ENCODE measurements at places on chromosomes 7 and 10.

DNA sequence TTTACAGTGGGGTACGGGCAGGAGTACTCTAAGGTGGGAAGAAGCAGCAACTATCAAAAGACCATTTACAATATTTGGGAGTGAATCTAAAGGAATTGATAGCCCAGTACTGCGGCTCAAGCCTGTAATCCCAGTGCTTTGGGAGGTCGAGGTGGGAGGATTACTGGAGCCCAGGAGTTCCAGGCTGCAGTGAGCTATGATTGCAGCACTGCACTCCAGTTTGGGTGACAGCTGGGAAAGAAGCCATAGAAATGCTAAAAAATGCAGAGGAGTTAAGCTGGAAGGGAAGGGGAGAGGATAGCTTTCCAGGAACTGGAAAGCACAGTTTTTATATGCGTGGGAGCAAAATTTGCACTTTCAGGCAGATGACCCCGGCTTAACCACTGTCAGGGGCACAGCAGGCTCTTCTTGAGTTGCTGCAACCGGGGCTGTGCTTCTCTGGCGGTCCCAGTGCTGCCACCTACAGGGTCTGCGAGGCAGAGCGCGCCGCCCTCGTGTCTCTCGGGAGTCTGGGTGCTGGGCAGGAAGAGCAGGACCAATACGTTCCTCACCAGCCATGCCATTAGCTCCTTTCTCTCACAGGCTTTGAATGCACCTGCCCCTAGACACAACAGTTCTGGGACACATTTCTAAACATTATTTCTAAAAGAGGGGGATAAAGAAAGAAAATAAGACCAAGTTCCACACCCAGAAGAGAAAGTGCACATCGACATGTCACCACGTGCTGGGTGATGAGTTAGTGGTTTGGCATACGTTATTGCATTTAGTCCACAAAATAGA is 10.1 kb upstream of the BMPER start:
- DNase-seq, result peak; percentile 70

GRCh38 chr7:50317697-50318669 is 13.5 kb downstream of the IKZF1 start:
- DNase-seq, result peak; percentile 26

DNA sequence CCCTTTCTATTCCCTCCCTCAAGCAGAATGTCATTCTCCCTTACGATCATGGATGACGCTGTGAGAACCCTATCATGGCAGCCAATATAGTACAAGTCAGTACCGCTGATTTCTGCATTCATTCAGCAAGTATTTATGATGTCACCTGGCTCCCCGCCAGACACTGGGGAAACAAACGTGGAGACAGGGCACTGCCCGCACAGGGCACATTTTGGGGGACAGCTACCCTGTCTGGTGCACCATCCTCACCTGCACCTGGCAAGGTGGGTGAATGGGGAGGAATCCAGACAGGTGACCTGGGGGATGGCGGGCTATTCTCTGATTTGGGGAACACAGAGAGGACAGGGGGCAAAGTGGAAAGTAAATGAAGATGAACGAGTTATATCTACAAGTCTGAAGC is 28.4 kb downstream of the MKI67 start:
- no peak for DNase-seq

DNA sequence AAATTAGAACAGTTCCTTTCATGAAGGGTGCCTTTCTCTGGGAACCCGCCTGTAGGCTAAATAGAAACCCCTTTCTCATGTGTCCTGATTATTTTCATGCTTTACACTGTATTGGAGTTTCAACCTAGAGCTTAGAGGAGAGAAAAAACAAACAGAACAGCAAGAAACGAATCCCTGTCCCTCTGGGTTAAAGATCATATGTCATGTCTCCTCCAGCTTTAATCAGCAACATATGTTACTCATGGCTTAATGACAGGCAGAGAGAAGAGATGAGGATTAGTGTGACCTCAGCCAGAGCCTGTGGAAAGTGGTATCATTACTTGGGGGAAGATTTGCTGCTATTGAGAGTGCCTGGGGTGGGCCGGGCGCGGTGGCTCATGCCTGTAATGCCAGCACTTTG is 32.1 kb downstream of the CRCP start:
- DNase-seq, result no peak

DNA sequence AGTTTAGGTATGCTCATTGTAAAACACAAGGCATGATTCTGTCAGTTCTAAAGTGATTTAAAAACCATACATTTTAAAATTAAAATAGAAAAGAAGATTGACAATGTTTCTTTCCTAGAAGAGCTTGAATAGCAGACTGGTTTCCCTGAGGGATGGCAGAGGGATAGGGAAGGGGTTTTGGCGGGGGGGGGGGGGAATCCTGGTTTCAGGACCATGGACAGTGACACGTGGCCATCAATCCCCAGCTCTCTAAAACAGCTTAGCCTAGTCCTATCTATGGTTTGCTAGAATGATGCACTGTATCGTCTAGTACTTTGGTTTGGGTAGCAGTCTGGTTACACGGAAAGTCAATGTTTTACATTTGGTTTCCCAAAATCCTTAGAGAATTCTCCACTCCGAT is 88.7 kb downstream of the PHYHIPL start:
- DNase-seq, result no peak

- no peak for DNase-seq
Observed at GRCh38 chr7:102427019-102427405, 6.4 kb upstream of the ORAI2 start.

- DNase-seq, result no peak
Observed at GRCh38 chr10:118903251-118903650, 126.3 kb upstream of the NANOS1 start.

GRCh38 chr10:78435484-78436221 is 402.0 kb downstream of the RPS24 start:
- DNase-seq, result no peak

GRCh38 chr7:95444796-95445195 is 10.0 kb upstream of the PON2 start:
- DNase-seq, result no peak

DNA sequence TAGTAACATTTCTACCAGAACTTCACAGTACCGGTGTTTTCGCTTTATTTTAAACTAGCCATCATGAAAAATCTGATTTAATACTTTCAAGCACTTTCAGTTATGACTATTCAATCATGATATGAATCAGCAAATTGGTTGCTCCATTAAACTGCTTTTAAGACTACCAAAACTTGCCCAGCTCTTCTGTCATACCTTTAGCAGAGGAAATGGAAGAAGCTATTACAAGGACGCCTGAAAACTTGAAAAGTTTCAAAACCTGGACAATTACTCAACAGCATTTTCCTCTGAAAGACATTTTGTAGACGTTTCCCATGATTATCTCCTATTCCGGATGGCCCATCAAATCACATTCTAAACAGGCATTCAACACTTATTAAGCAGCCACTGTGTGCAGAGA is 2.0 kb downstream of the JAZF1 start:
- no peak for DNase-seq

DNA sequence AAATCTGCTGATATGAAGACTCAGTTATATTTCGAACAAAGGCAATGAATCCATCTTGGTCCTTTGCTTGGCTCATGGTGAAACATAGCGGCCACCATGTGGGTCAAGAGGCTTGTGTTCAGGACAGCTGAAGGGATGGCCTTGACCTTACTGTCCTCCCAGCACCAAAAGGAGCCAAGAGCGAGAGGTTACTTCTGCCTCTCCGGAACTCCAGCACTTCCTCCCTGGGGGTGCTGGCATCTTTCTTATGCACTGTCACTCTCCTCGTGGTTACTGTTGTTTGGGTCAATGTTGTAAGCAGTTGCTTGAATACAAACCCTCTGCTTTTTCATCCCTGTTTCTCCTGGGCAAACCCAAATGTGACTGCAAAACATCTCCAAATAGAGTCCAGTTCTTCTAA is 100.6 kb downstream of the RBM20 start:
- DNase-seq, result no peak

- no peak for DNase-seq
Observed at GRCh38 chr7:4162884-4163564, 519.1 kb upstream of the FOXK1 start.

DNA sequence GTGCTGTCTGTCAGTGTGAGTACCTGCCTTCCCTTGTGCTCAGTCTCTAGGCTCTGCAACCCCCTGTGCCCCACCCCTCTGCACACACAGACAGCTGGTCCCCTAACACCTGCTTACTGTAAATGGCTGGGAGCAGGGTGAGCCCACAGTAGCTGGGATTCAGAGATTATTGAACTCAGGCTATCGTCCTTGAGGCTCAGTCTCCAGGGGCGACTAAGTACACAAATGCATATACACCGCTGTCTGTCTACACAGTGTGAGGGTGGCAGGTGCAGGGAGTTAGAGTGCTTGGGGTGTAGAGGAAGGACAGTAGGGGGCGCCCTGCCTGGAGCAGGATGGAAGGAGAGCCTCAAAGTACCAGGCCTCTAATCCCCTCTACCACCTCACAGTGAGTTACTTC is 12.9 kb downstream of the UPP1 start:
- DNase-seq, result peak; percentile 33

DNA sequence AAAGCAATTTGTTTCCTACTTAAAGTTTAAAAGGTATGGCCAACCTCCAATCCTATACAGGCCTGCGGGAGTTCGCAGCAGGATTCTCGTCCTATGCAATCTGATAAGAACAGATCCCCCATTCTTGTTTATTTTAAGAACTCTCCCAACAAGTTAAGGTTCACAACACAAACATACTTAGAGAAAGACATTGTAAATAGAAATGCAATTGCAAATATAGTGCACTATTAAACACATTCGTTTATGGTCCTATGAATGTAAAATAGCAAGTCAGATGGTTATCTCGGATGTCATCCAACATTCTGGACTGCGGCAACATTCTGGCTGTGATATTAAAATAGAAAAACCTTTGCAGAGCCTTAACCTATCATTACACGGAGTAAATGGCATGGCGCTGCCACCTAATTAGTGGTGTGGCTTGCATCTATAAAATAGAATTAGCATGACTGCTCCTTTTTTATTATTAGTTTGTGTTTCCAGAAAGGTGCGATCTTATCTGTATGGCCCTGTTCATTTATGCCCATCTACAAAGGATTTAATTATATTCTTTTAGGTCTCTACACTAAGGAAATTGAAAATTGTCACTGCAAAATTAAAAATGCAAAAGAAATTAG is 37.0 kb downstream of the BEND7 start:
- DNase-seq, result no peak

- peak; percentile 78 for DNase-seq
Observed at GRCh38 chr7:117119192-117119924, 166.1 kb downstream of the ST7 start.

- no peak for DNase-seq
Observed at GRCh38 chr7:36346260-36346831, 43.3 kb upstream of the ANLN start.

DNA sequence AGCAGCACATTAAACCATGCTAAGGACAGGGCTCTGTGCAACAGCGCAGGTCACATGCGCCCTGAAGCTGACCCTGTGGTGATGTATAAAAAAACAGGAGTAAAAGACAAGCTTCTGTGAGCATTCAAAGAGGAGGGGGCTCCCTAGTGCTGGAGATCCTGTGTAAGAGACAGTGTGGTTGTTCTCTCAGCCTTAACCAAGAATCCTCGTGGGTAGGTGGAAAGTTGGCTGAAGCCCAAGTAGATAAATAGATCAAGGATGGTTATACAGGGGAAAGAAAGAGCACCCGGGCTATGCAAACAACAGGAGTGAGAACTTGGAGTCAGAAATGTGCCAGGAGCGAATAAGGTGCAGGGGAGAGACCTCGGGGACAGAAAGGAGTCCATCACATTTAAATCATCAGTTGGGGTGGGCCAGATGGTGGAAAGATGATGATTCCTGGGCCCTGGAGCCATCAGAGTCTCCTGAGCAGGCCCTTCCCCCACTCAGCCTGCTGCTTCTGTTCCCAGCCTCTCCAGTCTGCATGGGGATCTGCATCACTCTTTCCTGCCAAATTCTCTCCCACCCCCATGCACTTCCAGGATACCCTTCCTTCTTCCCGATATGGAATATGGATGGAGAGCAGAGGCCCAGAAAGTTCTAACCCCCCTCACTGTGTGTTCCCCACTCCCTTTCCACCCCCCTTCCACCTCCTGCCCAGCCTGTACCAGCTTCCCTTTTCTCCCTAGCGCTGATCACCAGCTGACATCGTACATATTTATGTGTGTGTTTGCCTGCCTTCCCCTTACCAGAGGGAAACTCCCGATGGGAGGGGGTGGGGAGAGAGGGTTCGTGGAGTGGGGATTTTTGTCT is 78.1 kb upstream of the PRR15 start:
- no peak for DNase-seq

DNA sequence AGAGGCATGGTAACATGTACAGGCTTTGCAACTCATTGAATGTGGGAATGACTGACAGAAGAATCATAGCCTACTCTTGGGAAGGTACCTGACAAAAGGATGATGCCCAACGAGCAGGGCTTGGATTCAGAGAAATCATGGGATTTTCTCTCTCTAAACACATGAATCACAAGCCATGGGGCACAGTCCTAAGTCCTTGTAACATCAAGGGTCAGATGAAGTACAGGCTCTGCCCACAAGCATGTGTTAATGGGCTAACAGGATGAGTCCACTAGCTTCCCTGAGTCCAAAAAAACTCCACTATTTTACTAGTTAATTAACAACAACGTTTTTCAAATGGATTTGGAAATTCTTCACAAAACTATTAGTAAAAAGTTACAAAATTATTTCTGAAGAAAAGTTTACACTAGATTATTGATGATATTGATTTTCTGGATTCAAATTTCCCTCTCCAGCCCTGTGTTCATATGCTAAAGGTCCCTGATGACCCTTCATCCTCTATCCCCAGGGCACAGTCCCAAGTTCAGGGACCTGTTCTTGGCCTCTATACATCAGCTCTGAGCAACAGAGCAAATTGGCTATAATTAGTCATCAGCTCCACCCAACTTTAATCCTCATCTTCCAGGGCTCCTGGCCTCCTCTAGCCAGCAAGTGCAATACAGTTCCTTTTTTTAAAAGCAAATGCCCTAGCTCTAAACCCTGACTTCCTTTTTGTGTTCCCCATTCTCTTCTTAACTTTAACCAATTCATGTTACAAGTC is 99.8 kb downstream of the GSAP start:
- no peak for DNase-seq

DNA sequence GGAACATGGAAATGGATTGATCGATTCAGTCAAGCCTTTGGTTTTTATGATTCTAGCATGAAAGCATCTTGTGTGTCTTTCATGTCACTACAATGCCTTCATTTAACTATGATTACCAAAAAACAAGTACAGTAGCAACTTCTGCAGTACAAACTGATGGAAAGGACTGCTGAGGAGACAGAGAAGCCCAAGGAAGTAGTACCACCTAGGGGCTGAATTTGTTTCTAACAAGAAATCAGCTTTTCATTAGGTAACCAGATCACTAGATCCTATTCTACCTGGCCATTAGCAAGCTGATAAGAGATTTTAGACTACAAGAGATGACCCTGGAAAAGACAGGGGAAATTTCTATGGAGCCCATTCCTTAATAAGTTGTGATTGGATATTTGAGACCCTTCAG is 3.2 kb upstream of the IFIT1 start:
- no peak for DNase-seq

GRCh38 chr10:35413985-35414861 is 77.9 kb downstream of the CCNY start:
- DNase-seq, result peak; percentile 47

DNA sequence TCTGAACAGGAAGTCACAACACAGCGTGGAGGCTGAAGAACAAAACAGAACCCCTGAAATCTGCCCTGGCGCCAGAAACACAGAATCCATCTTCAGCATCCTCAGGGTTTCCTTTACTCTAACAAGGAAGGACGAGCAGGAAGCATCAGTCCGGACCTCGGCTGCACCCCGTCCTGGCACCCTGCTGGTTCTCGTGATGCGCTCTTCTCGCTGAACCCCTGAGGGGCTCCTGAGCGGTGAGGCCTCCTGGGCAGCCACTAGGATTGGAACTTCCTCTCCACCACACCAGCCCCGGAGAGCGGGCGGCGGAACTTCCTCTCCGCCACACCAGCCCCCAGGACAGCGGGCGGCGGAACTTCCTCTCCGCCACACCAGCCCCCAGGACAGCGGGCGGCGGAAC is 461.9 kb downstream of the PTPRN2 start:
- DNase-seq, result no peak
